IMR-90 (cell line): ENCODE measurements at places on chromosomes 1 and 21. TPM values are rescaled to one million over a fixed set of nuclear protein-coding genes. Genes with fewer than 3 reads are reported as not detected.
A peak's percentile ranks its signal among the peaks of the same experiment; 100 is the strongest.

- no peak for DNase-seq
Measured at GRCh38 chr1:107877745-107878144, 87.2 kb downstream of the VAV3 start.

DNA sequence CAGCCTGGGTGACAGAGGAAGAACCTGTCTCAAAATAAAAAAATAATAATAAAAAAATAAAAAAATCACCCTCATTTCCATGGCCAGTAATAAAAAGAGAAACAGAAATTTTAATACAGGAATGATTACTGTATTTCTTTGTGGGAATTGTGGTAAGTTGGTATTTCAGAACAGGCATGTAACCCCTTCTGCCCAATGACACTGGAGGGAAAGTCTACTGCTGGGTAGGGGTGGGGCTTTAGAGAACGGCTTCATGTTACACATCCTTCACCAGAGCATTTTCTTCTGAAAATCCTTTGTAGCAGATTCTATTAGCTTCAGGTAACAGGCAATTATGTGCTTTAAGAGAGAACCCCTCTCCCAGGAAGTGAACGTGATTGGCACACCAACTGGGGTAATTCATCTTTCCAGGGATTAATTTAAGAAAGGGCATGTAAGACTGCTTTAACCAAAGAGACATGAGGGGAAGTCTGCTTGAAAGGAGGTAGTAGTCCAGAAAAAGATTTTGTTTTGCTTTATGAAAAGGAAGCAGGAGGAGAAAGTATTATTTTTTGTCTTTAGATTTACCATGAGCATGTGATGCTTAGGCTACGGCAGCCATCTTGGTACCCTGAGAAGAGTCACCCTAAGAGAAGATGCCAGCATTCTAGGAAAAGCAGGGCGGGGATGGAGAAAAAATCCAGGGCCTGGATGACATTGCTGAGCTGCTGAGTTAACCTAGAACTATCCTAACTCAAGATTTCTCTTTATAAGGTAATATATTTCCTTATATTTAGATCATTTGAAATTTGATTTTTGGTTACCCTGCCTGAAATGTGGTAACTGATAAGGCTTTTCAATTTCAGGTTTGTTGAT lies 57.7 kb upstream of the DPT start:
- DNase-seq, result no peak

DNA sequence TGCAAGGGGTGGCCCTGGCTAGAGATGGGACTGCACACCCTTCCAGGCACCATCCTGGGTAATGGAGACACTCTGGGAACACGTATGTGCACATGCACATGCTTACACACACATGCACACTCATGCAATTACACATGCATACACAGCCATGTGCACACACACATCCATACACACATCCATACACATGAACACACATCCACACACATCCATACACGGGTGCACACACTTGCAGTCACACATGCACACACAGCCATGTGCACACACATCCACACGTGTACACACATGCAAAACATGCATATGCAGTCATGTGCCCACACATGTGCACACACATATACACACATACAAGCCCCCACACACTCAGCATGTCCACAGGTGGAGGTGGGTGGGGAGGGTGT lies 22.3 kb upstream of the POFUT2 start:
- no peak for DNase-seq

DNA sequence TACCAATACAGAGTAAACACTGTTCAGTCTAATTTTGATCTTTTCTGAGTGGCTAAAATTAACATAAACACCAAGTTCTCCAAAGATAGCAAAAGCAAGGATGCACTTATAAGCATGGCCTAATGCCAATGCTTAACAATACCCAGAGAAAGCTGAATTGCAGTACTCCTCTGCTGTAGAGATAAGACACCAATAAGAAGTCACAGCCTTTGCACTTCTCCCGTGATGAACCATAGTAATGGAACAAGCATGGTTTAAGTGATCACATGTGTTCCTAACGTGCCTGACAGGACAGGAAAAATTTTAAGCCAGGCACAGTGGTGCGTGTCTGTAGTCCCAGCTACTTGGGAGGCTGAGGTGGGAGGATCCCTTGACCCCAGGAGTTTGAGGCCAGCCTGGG lies 5.6 kb downstream of the PRDX1 start:
- peak; percentile 41 for DNase-seq

ATP1A2 gene
- polyA plus RNA-seq, result 0.14 and 0.15 TPM in 2 replicates

AGBL4 gene
- not detected in 2 replicates for polyA plus RNA-seq

FNDC7 gene
- 0.06 TPM in 1 of 2 replicates, not detected in the other for polyA plus RNA-seq
